Astrocyte of the hippocampus (primary cell): ENCODE measurements at places on chromosomes 7 and 10.

DNA sequence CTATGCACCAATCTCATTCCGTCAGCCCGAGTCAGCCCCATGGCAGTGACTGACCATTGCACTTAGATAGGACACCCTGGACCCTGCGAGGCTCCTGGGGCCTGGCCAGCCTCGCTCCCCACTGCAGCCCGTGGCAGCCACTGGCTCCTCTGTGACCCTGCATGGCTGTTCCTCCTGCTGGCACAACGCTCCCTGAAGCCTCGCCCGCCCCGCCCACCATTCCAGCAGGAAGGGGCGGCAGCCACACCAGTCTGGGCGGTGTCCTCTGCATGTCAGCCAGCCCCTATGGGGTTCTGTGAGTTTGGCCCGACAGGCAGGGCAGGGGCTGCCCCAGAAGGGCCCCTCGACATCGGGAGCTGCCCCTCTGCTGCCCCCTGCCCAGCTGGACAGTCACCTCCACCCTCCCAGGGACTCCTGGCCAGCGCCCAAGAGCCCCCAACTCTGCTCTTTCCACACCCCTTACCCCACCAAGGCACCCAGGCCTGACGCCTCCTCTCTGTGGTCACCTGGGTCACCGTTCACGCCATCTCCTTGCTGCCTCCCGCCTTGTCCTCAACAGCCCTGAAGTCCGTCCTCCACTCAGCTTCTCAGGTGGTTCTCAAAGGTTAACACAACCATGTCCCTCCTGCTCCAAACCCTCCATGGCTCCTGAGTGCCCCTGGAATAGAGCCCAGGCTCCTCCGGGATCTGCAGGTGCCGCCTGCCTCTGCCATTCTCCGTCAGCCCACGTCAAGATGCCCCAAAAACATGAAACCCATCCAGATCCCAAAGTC, 103.5 kb downstream of the MICALL2 start:
- no peak for DNase-seq

DNA sequence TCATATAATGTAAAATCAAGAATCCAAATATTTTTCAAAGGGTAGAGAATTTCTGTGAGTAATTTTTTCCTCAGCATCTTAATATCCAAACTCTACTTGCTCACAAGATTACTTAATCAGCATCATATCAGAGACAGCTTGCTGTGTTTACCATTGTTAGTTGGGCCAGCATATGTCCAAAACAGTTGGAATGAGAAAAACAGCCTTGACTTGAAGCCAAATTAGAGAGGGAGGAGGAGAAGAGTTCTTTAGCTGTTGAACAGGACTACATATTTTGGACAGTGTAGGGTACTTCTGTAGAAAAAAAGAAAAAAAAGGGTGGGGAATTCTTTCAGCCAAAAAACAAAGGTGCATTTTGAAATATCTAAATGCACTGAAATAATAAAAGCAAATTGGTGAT, 69.8 kb downstream of the HDAC9 start:
- DNase-seq, result no peak

DNA sequence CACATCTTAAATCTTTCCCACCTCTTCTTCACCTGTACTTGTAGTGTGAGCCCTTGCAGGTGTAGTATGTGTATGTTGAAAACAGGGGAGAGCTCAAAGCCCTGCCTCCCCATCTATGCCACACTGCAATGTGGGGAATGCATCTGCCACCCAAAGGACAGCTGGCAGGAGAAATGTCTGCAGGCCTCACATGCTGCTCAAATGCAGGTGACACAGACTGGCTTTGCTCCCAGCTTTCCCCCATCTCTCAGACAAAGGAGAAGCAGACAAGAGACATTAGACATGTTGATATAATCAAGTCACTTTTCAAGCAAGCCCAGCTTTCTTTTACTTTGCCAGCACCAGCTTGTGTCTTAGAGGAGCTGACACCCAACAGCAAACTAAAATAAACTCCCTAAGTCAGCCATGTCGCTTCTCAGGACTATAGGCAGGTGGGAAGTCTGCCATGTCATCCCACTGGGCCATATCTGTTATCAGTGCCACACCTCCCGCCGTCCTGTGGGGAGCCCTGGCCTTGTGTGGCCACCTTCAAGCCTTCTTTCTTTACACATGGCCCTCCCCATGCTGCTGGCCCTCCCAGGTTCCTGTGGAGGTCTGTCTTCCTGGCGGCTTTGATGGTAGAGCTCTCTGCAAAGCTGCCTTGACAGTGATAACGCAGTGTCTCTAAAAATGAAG, 102.1 kb downstream of the CXCL12 start:
- no peak for DNase-seq

DNA sequence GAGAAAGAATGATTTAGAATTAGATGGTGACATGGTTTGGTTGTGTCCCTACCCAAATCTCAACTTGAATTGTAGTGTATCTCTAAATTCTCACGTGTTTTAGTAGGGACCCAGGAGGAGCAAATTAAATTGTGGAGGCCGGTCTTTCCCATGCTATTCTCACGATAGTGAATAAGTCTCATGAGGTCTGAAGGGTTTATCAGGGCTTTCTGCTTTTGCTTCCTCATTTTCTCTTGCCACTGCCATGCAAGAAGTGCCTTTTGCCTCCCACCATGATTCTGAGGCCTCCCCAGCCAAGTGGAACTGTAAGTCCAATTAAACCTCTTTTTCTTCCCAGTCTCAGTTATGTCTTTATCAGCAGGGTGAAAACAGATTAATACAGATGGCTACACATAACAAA, 167.4 kb upstream of the SVIL start:
- no peak for DNase-seq

DNA sequence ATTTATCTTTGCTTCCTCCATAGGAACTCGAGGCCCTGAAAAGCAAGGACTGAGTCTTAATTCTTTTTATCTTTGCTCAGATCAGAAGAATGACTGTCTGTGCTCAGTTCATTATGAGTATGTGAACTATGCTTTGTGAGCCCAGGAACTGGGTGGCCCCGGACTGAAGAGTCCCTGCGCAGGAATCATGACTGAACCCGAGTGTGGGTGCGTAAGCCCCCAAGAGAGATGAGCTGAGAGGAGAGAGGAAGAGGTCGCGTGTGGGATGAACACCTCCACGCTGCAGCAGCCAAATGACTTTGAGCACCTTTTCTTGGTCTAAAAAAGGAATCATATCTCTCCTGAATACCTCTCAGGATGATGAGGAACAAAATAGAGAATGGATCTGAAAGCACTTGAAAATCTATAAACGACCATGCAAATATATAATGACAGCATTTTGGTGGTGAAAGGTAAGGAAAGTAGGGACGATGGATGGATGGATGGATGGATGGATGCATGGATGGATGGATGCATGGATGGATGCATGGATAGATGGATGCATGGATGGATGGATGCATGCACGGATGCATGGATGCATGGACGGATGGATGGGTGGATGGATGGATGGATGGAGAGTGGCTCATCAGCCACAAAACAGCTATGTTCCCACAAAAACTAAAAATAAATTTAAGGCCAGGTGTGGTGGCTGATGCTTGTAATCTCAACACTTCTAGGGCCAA, 19.8 kb downstream of the FAM171A1 start:
- no peak for DNase-seq

DNA sequence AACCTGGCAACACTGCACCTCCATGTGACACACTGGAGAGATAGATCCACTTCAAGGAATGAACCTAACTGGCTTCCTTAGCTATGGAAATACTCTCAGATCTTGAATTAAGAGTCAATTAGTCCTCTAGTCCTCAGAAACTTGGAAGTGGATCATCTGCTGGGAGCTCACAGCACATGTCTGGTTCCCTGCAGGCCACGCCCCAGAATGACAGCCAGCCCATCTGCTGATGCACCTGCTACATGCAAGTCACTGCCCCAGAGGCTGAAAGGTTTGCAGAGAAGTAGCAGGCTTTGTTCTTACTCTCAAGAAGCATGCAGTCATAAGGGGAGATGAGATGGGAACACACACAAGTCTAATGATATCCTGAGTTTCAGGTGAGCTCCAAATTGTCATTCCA, 275.9 kb downstream of the SKAP2 start:
- no peak for DNase-seq

- no peak for DNase-seq
Measured at GRCh38 chr7:2629746-2630681, 1.8 kb upstream of the TTYH3 start.

- DNase-seq, result peak; percentile 96
Measured at GRCh38 chr7:104943502-104944343, 70.3 kb upstream of the KMT2E start.

DNA sequence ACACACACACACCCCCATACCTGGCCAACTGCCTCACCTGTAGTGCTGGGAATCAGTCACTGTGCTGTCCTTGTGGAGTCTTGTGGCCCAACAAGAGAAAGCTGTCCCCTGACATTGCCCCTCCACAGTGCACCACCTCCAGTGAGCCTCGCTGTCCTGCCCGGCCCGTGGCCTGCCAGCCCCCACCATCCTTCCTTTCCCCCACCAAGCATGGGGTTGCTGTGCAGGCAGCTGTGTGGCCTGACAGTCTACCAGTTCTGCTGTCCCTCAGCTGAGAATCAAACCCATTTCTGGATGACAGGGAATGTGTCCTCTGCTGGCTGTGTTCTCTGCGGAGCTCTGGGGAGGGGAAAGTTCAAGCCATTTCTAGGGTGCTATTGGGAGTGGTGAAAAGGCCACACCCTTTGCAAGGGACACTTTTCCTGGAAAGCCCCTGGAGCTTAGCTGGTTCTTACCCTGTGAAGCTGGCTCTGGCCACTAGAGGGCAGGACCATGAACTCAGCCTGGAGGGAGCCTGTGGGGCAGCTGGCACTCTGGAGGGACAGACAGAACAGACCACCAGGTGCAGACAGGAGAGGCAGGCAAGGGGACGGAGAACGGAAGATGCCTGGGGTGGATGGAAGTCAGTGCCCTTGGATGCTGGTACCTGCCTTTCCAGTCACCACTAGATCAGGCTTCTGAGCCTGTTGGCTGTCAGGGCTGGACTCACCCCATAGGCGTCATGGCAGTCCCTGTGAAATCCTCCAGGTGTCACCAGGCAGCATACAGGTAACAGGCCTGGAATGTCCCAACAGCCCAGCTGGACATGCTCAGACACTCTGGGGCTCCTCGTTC, 10.5 kb upstream of the MTPAP start:
- peak; percentile 69 for DNase-seq

DNA sequence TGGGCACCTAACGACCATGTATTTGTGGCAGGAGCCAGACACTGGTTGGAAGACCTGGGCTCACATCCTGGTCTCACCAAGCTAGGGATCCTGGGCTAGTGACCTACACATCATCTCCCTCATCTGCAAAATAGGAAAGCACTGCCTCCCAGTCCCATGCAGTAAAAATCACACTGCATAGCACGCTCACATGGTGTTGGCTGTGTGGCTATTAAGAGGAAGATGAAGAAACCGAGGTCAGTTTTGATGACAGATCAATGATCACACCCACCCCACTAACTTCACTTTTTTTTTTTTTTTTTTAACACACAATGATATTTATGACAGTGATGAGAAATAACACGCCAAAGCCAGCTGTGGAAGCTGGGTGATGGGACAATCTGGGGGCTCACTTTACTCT, 146.5 kb downstream of the RNF216 start:
- DNase-seq, result no peak

DNA sequence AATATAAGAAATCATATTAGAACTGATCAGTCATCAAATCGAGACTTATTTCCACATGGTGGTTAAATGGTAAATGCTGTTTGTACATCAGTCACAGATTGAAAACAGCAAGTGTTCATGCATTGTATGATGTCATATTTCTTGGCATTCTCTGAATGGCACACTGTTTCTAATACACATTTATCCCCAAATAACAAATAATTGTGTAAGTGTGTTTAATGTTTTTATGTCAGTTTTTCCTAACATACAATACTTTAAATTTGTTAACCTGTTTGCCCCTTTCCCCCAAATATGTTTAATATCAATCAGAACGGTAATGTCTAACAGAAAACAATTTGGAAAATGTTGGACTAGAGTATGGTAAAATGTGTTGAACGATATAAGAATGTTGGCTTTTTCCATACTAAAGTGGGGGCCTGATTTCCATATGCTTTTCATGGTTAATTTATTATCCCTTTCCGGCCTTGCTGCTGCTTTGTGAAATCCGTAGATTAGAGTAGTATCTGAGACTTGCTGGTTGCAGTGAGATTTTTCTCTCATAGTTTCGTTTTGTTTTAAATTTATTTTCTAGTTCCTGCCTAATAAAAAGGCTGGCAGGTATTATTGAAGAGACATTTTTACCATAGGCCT, 23.7 kb downstream of the RAB18 start:
- DNase-seq, result no peak

GRCh38 chr7:129702316-129702715, 90.8 kb downstream of the NRF1 start:
- DNase-seq, result peak; percentile 47

GRCh38 chr7:80288175-80289122, 153.8 kb downstream of the GNAI1 start:
- DNase-seq, result peak; percentile 78

DNA sequence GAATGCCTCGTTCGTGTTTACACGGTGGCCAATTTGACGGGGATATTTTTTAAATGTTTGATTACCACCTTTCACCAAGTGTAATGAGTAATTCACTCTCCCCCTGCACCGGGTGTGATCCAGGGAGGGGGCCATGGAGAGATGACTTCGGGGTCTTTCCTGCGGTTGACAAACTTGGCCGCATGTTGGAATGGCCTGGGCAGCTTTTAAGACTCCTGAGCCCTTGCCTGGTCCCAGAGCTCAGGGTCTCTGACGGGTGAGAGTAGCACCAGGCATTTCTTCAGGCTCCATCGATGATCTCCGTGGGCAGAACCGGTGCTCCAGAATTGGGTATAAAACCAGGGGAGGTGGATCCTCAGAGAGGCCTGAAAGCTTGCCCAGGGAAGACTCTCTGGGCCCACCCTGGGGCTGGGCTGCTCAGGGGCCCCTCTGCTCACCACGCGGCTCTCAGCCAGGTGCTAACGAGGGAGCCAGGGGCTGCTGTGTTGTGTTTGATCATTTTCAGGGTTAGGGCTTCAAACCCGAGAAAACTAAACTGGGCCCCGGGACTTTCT, 882 bp downstream of the ZNF282 start:
- peak; percentile 41 for DNase-seq

- DNase-seq, result peak; percentile 95
Measured at GRCh38 chr7:150903606-150904005, 51.3 kb downstream of the AOC1 start.

DNA sequence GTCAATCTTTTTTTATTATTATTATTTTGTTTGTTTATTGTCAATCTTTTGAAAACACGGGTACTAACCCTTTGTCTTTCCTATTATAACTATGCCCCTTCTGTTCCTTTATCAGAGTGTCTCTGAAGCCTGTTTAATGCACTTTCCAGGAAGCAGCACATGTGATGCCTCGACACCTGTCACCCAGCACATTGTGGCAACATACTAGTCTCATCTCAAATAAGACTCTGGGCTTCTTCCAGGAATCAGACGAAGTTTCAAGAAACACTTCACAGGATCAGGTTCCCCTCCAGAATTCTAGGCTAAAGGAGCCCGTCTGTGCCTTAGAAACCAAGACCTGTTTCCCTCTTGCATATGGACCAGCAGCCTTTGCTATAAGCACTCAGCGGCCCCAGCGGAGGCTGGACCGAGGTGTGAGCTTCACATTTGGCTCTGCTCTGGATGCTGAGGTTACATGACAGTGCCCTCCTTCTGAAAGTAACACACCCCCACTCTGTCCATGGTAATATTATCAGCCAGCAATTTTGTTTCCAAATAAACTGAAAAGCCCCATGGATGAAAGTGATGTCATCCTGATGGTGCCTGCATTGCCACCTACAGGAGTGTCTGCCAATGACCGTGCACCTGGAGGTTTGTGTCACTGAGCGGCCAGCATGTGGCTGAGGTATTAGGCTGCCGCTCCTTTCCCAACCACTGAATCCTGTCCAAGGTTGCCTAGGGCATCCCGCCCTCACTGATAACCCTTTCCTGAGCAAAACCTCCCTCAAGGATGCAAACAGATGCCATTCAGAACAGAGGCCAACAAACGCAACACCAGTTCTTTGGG, 38.1 kb downstream of the MKI67 start:
- DNase-seq, result no peak

GRCh38 chr10:98957801-98958200, 277.9 kb downstream of the HPSE2 start:
- no peak for DNase-seq
